CD4-positive, alpha-beta T cell treated with Interferon gamma for 1 hour (primary cell): ENCODE measurements at places on chromosomes 6 and 20.

- DNase-seq = no peak
Measured at GRCh38 chr6:33908025-33908424, 104.2 kb upstream of the MLN start.

- DNase-seq = no peak
Measured at GRCh38 chr6:52573295-52573694, 3.6 kb downstream of the TRAM2 start.

GRCh38 chr6:85490516-85491248 is 40.8 kb downstream of the NT5E start:
- no peak for DNase-seq

GRCh38 chr20:37904008-37904642 is 1.2 kb downstream of the VSTM2L start:
- DNase-seq = no peak

DNA sequence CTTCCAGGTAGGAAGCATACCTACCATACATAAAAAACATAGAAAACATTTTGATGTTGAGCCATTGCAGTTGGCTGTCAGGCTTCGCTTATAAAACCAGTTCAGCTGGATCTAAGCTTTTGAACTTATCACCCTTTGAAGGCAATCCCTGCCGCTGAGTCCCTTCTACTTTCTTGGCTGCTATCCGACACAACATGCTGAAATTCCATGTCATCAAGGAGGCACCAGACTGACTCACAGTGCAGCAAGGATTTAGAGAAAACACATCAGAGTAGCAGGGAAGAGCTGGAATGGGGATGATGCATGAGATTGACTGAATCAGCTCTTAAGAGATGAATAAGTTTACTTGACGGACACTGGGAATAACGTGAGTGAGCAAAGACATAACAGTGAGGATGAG is 135.0 kb upstream of the MAN1A1 start:
- DNase-seq = no peak

DNA sequence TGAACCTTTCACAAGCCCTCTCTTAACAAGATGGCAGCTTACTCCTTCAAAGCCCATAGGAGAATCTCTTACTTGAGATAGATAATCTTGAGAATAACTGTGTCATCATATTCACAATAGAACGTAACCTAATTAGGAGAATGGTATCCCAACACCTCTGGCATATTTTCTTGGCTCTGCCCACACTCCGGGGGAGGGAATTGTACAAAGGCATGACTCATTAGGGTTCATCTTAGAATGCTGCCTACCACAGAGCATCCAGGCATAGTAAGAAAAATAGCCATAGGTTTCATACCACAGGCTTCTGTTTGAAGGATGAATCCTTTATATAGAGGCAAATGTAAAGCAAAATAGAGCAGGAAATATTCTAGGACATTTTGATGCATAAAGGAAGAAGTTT is 1100.6 kb upstream of the CITED2 start:
- no peak for DNase-seq

- no peak for DNase-seq
Measured at GRCh38 chr6:151109361-151109760, 130.4 kb upstream of the AKAP12 start.

DNA sequence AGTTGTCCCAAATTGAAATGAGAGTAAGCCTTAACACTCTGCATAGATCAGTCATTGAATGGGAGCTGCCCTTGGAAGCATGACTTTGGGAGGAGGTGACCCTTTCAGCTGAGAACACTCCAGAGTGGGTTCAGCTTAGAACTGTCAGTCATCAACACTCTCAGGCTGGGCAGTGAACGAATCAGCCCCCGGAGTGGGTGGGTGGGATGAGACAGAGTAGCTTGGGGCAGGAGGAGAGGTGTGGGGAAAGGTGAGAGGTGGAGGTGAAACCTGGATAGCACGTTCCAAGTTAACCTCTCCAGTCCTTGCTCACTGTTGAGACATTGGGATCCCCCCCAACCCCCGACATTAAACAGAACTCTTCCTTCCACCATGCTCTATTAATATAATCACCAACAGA is 55.3 kb upstream of the TPD52L1 start:
- no peak for DNase-seq

GRCh38 chr6:116385459-116385802 is 14.7 kb downstream of the DSE start:
- peak; percentile 11 for DNase-seq
